ENCODE measurements at places on chromosomes 12 and 14. TPM values are rescaled to one million over a fixed set of nuclear protein-coding genes. Genes with fewer than 3 reads are reported as not detected.
A peak's percentile ranks its signal among the peaks of the same experiment; 100 is the strongest.

GRCh38 chr12:8689681-8690080, 8.1 kb upstream of the RIMKLB start:
- peaks cover 9% of the 10 kb centered on the region for H3K4me1 ChIP-seq
- no peak for DNase-seq
- H3K36me3 ChIP-seq: 0 out of 3 replicates have a peak, but pooled peaks cover 5% of the 10 kb centered on the region
- H3K4me3 ChIP-seq: peak overlapping the region; percentile 22
- H3K27ac ChIP-seq: no peak overlapping the region

- H3K27me3 ChIP-seq: no peaks in the 10 kb centered on the region
- no peaks in the 10 kb centered on the region for H3K4me1 ChIP-seq
- no peaks in the 10 kb centered on the region for H3K36me3 ChIP-seq
- no peak overlapping the region for H3K27ac ChIP-seq
- DNase-seq: peak; percentile 57
- H3K4me3 ChIP-seq: no peak overlapping the region
These were observed 288.2 kb downstream of the CCDC59 start for GRCh38 chr12:82069931-82070514.

DNA sequence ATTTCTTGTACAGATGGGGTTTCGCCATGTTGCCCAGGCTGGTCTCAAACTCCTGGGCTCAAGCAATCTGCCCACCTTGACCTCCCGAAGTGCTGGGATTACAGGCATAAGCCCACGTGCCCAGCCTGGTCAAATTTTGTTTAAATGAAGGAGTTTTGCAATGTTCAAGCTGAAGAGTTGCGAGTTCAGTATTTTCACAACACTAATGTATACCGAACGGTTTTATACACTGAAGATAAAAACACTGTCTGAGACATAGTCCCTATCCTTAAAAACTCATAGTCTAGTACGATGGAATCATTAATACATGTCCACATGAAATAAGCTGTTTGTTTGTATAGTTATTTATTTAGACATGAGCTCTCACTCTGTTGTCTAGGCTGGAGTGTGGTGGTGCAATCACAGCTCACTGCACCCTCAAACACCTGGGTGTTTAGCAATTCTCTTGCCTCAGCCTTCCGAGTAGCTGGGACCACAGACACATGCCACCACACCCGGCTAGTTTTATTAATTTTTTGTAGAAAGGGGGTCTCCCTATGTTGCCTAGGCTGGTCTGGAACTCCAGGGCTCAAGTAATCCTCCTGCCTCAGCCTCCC, 15.4 kb downstream of the TRAPPC6B start:
- no peaks in the 10 kb centered on the region for H3K4me1 ChIP-seq
- no peak overlapping the region for H3K27ac ChIP-seq
- H3K36me3 ChIP-seq: peaks cover 35% of the 10 kb centered on the region
- no peaks in the 10 kb centered on the region for H3K27me3 ChIP-seq
- no peak for DNase-seq

- DNase-seq: no peak
- peaks cover 2% of the 10 kb centered on the region for H3K36me3 ChIP-seq
- no peak overlapping the region for H3K4me3 ChIP-seq
These were observed 22.2 kb downstream of the UBE2N start for GRCh38 chr12:93419388-93420034.

The SRRM4 gene
- total RNA-seq: 1.1 TPM

The SLC17A8 gene
- not detected for total RNA-seq

- H3K27me3 ChIP-seq: no peaks in the 10 kb centered on the region
- no peak overlapping the region for H3K27ac ChIP-seq
- no peaks in the 10 kb centered on the region for H3K36me3 ChIP-seq
- no peak overlapping the region for H3K4me3 ChIP-seq
These were observed 22.1 kb upstream of the LRRC9 start for GRCh38 chr14:59897757-59898383.

DNA sequence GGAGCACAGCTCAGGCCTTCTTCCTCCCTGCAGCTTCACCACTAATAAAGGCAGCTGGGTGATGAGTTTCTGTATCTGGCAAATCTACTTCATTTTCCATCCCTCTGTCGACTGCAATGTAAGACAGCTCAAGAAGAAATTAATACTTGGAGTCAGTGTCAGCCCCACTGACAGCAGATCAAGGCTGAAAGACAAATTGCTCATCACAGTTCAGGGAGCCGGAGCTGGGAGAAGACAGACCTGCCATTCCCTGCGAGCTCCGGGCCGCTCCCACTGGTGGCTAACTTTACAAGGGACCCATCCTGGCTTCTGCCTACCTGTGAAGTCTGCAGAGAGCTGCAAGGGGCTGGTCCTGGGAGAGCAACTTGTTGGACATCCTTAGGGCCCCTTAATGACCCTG, 49.8 kb downstream of the CCDC60 start:
- H3K27me3 ChIP-seq: no peaks in the 10 kb centered on the region
- H3K4me1 ChIP-seq: peaks cover 3% of the 10 kb centered on the region
- DNase-seq: no peak
- peaks cover 10% of the 10 kb centered on the region for H3K36me3 ChIP-seq

DNA sequence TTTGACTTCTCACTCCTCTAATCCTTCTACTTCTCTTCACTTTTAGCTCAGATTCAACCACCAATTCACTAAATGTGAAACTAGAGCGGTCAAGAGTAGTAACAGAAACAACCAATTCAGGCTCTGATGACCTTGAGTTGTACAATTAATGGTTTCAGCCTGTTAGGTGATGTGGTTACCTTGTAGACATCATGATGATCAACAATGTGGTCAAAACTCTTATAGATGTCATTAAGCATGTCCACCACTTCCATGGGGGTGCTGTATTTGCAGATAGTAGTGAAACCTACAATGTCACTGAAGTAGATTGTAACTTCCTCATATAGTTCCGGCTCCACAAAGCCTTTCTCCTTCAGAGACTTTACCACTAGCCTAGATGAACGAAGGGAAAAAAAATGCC, 54.1 kb upstream of the PLBD1 start:
- H3K36me3 ChIP-seq: no peaks in the 10 kb centered on the region
- no peak for DNase-seq
- H3K27ac ChIP-seq: no peak overlapping the region
- no peaks in the 10 kb centered on the region for H3K4me1 ChIP-seq

DNA sequence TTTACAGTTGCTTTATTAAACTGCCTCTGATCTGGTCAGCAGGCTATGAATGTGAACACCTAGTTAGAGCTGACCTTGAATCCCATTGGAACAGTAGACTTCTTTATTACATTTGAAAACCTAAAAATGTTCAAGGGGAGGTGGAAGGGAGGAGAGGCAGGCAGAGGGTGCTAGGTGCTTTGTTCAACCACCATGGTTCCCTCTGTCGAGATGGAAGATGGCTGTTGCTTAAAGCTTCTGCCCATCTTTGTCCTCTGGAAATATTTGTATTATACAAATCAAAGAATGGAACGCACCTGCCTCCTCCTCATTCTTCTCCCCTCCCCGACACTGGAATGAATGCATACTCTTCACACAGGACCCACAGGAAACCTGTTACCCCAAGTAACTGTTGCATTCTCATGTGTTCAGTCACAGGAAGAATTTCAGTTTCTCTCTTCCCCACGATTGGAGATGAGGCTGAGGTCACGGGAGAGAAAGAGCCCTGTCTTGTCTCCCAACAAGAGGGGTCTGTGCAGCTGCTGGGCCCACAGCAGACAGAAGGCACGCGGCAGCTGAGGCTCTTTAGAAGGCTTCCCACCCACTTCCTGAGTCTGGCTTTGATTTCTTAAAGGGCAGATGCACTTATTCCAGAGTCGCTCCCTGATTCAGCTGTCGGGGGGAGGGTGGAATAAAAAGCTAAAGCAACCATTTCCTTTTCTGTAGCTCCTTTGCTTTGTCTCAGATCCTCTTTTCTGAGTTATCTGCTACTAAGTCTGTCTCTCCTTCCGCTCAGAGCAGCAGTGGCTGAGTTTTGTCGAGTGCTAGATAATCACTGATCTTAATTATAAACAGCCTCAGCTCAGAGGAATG, 217.9 kb upstream of the BTG1 start:
- H3K36me3 ChIP-seq: no peaks in the 10 kb centered on the region
- no peak overlapping the region for H3K4me3 ChIP-seq
- no peak for DNase-seq
- H3K4me1 ChIP-seq: peaks cover 5% of the 10 kb centered on the region

The IGFBP6 gene
- total RNA-seq: 5.7 TPM

The SLC4A8 gene
- total RNA-seq: 18.0 TPM

DNA sequence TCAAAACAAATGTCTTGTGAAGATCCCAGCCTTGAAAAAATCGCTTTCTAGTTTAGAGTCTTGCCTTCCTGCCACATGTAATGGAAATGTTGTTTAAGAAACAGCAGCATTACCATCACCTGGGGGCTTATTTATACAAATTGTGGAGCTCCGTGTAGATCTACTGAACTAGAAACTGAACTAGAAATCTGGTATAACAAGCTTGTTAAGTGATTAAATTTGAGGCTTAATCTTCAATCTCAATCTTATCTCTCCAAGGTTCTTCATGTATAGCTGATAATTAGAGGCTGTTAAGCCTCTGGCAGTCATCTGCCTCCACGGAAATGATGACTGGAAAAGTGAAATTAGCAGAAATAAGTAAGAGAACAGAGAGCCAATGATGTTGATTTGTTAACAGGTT, 92.0 kb upstream of the FGD4 start:
- no peak overlapping the region for H3K27ac ChIP-seq
- H3K27me3 ChIP-seq: no peaks in the 10 kb centered on the region
- H3K4me3 ChIP-seq: no peak overlapping the region
- peaks cover 7% of the 10 kb centered on the region for H3K36me3 ChIP-seq

DNA sequence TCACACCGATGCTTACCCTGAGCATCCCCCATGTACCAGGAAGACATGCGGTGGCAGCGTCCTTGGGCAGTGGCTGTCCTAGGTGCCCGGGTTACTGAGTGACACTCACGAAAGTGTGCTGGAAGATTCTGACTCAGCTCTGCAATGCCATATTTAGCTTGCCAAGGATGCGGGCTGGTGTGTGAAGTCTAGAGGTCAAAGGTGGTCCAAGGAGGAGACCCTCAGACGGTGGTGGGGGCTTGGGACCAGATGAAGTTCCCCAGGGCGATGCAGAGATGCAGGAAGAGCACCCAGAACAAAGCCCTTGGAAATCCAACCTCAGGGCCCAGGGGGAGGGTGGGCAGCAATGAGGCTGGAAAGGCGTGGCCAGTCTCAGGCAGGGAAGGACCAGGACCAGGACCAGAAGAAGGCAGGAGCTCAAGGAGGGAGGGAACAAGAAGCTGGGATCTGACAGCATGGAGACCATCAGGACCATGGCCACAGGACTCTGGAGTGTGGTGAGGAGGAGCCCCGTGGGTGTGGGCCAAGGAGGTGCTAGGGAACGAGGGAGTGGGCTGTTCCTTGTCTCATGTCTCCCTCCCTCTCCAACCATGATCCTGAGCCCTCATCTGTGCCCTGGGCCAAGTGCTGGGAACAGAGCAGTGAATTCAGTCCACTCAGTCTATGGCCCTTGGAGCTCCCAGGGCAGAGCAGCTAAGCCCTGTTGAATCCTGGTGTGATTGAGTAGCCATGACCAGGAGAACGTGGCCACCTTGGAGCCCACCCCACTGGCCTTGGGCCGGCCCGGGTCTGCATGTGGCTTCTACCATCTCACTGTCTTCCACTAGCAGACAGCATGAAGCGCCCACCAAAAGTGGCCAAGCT, 310.1 kb upstream of the DIO3 start:
- H3K27ac ChIP-seq: no peak overlapping the region
- H3K36me3 ChIP-seq: no peaks in the 10 kb centered on the region
- H3K4me1 ChIP-seq: no peaks in the 10 kb centered on the region
- DNase-seq: no peak

GRCh38 chr14:77155083-77155482, 13.5 kb upstream of the ZDHHC22 start:
- H3K4me3 ChIP-seq: 0 out of 3 replicates have a peak overlapping the region, but pooled peaks have one; percentile 11
- no peaks in the 10 kb centered on the region for H3K36me3 ChIP-seq
- peak; percentile 7 for DNase-seq
- no peaks in the 10 kb centered on the region for H3K27me3 ChIP-seq

DNA sequence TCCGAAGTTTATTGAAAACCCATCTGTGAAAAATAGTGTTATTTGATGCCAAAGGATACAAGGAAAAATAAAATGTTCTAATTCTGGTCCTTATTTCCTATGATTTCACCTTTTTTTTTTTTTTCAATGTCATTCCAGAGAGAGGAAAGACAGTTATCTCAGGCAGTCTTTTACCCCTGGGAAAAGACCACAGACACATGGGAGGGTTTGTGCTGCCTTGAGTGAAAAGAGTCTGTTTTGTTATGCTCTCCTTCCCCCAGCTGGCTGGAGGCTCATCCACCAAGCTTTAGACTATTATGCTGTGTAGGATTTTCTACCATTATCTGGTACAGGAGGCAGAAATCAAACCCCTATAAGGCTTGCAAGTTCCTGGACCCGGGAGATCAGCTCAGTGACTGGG, 151.8 kb downstream of the CRADD start:
- H3K4me3 ChIP-seq: no peak overlapping the region
- peaks cover under 1% of the 10 kb centered on the region for H3K4me1 ChIP-seq
- H3K27me3 ChIP-seq: no peaks in the 10 kb centered on the region

The CMAS gene
- 46.7 TPM for total RNA-seq

GRCh38 chr12:127130506-127131124, 1136.4 kb upstream of the TMEM132C start:
- H3K4me3 ChIP-seq: no peak overlapping the region
- no peak overlapping the region for H3K27ac ChIP-seq
- H3K4me1 ChIP-seq: no peaks in the 10 kb centered on the region

Measured in H9 (cell line).